NCI-H1105 (cell line): ENCODE measurements at places on chromosomes 2 and 18.

GRCh38 chr18:49013961-49014604 is 63.3 kb upstream of the SMAD7 start:
- DNase-seq = no peak

GRCh38 chr18:64111950-64112349 is 36.9 kb downstream of the LINC00305 start:
- DNase-seq = no peak

DNA sequence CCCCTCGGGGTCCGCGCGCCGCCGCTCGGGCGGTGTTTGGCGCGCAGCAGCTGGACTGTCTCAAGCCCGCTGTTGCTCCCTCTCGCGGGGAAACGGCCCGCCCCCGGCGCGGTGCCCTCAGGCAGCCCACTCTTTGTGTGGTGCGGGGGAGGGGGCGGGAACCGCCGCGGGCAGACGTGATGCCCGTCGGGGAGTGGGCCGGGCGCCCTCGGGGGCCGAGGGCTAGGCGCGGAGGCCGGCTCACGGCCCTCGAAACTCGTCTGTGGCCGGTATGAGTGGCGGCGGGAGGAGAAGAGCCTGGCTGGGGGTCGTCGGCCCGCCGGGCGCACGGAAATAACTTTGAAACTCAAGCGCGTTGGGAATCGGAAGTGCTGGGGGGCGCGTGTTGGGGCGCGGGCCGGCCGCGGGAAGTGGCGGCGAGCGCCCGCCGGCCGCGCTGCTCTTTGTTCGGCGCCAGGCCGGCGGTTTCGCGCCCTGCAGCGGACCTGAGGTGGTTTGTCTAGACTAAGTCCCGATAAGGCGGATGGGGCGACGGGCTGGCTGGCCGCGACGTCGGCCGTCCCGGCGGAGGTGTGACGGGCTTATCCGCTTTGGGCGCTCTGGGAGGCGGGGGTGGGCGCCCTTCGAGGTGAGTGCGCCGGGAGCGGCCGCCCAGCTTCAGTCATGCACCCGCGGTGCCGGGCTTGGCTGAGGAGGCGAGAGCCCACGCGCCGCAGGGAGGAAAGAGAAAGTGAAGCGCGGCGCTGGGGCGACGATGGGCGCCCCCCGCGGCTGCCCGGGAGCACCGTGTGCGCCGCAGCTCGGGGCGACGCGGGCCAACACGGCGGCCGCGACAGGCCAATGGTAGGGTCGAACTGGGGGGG is 679 bp downstream of the PTMA start:
- no peak for DNase-seq

DNA sequence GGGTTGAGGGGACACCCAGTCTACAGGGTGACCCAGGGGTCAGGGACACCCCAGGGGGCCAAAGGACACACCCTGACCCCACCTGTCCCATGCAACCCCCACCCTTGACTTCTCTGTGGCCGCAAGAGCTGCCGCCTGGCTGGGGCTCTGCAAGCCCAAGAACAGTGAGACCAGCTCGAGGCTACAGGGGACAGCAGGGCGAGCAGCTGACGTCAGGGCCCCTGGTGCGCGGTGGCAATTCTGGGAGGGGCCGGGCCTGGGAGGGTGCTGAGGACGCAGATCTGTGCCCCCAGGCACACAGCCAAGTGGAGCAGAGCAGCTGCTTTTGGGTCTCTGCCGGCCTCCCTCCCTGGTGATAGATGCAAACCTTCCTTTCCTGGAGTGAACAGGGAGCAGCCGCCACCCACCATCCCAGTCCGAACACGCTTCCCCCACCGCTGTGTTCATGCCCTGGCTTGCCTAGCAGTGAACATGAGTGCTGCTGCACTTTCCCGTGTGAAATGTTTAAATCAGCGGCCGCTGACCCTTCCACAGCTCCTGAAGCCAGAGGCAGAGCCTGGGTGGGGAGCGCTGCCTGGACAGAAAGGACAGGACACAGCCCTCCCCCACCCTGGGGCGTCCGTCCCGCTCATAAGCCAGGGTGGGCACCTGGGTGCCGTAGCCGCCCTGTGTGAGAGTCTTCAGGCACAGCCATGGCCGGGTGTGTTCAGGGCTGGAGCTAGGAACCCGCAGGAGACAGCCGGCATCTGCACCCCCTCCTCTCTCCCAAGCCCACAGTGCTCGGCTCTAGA is 46.9 kb downstream of the SLC66A2 start:
- no peak for DNase-seq

DNA sequence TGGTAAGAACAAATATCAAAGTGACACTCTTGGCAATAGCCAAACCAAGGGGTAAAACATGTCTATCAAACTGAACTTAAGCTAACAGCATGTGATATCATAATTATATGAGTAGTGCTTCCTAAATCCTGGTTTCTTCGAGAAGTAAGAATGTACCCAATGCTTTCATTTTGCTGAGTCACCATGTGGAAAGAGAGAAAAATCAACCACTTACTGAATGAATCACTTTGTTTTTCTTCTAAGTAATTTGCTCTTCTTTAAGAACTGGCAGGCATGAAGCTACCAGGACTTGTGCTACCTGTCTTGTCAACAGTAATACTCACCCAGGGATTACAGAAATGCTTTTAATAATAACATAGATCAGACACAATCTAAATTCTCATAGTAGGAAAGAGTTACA is 19.0 kb upstream of the DUSP19 start:
- DNase-seq = no peak

DNA sequence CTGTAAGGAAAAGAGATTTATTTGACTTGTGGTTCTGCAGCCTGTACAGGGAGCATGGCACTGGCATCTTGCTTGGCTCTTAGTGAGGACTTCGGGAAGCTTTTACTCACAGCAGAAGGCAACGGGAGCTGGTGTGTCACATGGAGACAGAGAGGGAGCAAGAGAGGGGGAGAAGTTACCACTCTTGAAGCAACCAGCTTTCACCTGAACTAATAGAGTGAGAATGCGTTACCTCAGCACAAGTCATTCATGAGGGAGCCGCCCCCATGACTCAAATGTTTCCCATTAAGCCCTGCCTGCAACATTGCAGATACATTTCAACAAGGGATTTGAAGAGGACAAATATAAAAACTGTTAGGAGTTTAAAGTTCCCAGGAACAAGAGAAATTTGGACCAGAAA is 190.0 kb downstream of the CYRIA start:
- DNase-seq = no peak

- no peak for DNase-seq
These were observed 13.9 kb downstream of the CHMP1B start for GRCh38 chr18:11865071-11865470.
